Stimulated activated CD4-positive, alpha-beta T cell treated with anti-CD3 and anti-CD28 coated beads, Interleukin-12 subunit alpha, Interleukin-12 subunit beta, amount 100 ng/mL, for 24 hours (primary cell): ENCODE measurements at places on chromosomes 16 and 17.
A peak's percentile ranks its signal among the peaks of the same experiment; 100 is the strongest.

GRCh38 chr17:64938290-64938689, 19.0 kb upstream of the LRRC37A3 start:
- DNase-seq = no peak

GRCh38 chr16:15593235-15593634, 49.7 kb downstream of the MARF1 start:
- DNase-seq = no peak

- DNase-seq = no peak
Observed at GRCh38 chr17:6554871-6555330, 1.5 kb downstream of the PITPNM3 start.

GRCh38 chr16:14569213-14569612, 60.8 kb downstream of the PARN start:
- no peak for DNase-seq

DNA sequence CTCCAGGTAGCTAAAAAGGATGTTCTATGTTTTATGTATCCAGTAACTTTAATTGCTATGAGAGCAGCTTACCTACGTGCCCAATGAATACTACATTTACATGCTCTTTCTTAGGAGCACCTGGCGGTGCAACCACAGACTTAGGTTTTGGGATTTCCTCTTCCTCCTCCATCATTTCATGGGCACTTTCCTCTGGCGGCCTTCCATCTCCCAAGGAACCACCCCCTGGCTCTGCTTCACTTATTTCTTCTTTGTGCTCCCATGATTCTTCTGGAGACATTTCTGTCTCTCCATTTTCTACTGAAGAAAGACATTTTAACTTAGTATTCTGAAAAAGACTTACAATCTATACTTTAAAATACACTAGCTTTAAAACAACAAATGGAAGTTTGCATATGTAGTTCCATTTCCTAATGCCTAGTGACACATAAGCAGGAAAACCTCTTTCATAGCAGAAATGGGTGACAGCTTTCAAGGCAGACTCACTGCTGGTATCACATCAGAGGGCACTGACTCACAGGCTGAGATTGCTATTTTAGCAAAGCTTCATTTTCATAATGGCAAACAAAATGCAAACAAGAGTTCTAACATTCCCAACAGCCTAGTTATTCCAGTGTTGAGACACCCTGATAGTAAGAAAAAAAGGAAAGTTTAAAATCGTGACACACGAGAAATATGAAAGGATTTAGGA, 19.1 kb downstream of the GSPT1 start:
- no peak for DNase-seq

- no peak for DNase-seq
Observed at GRCh38 chr17:65503557-65503956, 57.9 kb downstream of the AXIN2 start.

DNA sequence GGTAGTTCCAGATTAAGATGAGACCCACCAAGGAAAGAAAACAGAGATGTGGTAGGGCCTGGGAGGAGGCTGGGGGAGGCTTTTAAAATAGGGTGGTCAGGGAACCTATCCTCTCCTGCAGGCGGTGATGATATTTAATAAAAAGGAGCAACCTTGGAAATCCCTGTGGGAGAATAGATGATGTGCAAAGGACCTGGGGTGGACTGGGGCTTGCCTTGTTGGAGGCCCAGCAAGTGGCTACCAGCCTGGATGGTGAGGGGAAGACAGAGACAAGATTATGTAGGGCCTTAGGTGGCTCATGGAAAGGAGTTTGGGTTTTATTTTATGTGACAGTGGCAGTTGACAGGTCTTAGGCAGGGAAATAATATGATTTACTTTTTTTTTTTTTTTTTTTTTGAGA, 1.8 kb downstream of the POLR3E start:
- no peak for DNase-seq

DNA sequence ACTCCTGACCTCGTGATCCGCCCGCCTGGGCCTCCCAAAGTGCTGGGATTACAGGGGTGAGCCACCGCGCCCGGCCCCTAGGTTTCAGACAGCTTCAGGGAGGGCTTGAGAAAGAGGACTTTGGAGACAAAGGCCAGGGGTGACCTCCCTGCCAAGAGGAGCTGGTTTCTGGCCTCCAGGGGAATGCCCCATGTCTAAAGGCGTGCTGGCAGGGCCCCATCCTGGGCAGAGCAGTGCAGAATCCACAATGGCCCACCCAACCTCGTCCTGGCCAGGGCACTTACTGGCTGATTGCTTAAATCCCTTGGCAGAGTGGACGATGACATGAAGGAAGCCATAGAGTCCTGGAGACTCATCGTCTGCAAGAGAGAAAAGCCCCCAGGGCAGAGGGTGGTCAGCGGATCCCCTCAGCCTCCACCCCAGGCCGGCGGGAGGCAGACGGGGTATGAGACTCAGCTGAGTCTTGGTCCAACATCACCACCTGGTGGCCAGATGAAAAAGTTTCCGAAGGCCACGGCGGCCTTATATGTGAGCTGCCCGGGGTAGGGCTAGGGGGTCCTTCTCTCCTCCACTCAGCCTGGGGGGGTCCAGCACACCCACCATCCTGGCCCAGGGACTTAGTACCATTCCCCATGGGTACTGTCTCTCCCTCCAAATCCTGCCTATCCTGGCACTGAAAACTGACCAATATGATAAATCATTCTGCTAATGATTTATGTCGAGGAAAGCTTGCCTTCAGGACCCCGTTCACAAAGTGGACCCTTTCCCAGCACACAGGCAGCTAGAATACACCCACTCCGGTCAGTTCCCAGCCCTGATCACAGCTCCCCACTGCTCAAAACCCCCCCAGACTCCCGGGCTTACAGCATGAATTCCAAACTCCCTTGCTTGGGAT, 59.1 kb downstream of the TIMM22 start:
- DNase-seq = peak; percentile 6

- no peak for DNase-seq
Observed at GRCh38 chr17:4837471-4838308, 4.5 kb downstream of the MINK1 start.

DNA sequence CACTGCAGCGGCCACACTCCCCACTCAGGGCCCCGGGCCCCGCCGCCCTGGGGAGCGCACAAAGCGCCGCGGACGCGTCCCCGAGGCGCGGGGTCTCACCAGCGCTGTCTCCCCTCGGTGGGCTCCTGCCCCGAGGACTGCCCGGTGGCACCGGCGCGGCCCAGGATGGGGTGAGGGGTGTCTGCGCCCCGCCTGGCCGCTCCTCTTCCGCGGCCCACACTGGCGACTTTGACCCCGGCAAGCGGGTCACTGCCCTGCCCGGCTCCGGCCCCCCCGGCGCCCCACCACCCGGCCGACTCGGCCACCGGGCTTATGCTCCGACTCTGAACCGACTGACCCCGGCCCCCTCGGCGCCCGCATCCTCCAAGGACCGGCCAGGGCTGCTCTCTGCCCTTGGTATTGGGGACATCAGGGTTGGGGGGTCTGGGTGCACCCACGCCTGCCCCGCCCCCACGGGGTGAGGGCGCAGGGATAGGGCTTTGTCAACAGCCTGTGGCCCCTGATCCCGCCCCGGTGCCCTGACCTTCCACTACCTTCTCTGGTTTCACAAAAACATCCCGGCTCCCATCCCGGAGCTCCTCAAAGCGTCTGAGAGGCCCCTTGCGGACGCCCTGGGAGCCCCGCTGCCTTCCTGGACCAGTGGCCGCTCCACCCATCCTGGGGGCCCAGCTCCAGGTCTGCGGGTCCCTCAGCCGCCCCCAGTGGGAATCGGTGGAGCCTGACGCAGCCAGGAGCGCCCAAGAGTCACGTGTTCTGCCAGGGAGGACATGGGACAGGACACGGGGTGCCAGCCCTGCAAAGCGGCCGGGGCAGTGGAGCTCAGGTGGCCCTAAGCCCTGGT, 829 bp downstream of the GCGR start:
- DNase-seq = no peak

DNA sequence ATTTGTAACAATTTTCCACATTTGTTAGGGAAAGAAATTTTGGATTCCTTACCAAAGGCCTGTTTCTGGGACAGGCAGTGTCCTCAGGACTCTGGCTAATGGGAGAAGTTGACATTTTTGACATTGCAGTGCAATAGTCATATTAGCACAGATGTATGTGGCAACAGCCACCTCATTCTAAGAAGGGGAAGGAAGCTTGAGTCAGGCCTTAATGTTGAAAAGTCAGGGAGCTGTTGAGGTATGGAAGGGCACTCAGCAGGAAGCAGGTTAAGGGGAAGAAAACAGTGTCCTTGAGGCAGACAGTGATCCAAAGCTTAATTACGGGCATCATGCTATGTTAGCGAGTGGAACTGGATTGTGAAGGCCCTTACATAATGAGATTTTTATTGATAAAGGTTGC, 20.9 kb downstream of the AKTIP start:
- no peak for DNase-seq

GRCh38 chr17:73508057-73508930, 136.0 kb downstream of the SDK2 start:
- DNase-seq = no peak

- no peak for DNase-seq
Observed at GRCh38 chr16:79434771-79435170, 165.8 kb downstream of the MAF start.

DNA sequence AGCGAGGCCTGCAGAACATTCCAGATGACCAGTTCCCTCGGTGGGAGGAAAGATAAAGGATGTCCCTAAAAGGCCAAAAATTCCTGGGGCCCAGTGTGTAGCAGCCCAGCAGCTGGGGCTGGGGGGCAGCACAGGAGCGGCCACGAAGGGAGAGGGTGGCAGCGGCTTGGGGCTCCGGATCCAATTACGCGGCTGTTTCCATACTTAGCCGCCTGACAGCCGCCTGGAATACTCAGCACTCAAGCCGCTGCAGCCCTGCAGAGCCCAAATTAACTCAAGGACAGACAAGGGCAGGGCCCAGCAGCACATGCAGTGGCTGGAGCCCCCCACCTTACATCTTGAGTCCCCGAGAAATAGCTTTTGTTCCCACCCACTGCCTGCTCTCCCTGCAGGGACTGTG, 1.3 kb downstream of the SRL start:
- no peak for DNase-seq

DNA sequence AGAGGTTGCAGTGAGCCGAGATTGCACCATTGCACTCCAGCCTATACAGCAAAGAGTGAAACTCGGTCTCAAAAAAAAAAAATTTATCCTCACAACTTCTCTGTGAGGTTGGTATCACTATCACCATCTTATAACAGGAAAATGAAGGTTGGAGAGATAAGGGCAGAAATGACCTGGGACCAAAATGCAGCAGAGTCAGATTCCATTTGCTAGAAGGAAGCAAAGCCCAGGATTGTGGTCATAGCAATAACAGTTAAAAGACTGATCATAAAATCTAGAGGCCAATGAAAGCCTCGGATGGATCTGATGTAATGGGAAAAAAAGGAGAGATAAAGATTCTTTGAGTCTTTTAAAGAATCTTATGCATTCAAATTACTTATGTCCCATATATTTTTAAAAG, 69.6 kb upstream of the TEKT1 start:
- no peak for DNase-seq

DNA sequence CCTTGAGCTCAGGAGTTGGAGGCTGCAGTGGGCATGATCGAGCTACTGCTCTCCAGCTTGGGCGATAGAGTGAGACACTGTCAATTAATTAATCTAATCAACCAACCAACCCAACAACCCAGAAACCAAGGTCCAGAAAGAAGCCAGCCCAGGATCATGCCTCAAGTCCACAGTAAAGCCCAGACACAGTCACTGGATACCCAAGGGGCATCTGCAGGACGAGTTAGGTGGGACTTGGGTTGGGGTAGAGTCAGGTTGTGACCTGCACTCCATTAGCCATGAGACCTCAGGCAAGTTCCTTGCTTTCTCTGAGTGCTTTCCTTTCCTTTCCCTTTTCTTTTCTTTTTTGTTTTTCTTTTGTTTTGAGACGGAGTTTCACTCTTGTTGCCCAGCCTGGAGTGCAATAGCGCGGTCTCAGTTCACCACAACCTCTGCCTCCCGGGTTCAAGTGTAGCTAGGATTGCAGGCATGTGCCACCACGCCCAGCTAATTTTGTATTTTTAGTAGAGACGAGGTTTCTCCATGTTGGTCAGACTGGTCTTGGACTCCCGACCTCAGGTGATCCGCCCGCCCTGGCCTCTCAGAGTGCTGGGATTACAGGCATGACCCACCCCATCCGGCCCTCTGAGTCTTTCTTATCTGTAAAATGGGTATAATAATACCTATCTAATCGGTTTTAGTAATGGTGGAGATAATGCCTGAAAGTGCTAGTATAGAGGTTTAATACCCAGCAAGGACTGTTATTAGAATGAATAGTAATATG, 3.5 kb upstream of the HSD17B1 start:
- DNase-seq = no peak

- DNase-seq = no peak
Observed at GRCh38 chr17:78915872-78916632, 9.1 kb downstream of the TIMP2 start.

GRCh38 chr16:29906520-29907244, 6.4 kb downstream of the ASPHD1 start:
- no peak for DNase-seq

GRCh38 chr17:61250335-61250890, 149.2 kb upstream of the TBX2 start:
- no peak for DNase-seq

DNA sequence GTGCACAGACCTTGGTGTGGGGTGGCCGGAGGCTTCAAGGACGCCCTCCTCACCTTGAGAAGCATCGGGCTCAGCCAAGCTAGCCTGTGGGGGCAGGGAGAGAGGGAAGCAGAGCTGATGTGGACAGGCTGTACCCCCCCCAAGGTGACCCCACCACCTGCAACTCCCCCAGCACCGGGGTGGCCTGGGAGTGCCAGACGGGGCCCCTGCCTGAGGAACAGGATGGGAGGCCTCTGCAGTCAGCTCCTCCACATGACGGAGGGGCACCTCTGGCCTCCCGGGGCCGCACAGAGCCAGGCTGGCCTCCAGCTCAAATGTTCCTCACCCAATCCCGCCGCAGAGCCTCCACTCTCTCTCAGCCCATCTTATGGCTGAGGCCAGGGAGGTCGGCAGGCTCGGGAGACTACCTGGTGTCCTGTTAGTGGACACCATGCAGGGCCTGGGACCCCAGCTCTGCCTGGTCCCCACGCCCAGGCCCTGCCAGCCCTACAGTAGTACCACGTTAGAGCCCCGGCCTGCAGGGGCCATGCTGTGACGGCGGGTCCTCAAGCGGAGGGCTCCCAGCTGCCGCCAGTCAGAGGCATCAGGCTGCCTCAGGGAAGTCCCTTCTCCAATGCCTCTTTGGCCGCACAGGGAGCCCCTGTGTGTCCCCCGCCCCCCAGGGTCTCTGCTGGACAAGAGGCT, 19.4 kb upstream of the SLC38A10 start:
- no peak for DNase-seq

GRCh38 chr17:3985846-3986245, 21.6 kb upstream of the ATP2A3 start:
- no peak for DNase-seq

- DNase-seq = no peak
Observed at GRCh38 chr17:61507383-61508066, 55.3 kb downstream of the TBX4 start.

DNA sequence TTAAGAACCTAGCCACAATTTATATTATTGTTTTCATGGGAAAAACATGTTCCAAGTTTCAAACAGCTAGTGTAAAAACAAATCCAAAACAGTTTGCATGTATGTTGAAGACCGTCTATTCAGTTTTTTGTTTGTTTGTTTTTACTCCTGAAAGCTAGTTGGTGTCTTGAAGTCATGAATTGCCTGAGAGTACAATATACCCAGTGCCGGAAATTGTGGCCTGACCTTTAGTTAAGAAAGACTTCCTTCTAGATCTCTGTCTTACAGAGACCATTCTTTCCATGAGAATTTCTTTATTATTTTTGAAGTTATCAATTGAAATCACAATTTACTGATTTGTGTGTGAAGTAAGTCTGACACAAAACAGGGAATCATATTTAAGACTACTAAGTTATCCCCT, 474.8 kb downstream of the KCNJ2 start:
- no peak for DNase-seq
